ENCODE measurements at places on chromosomes 4 and X.
A peak's percentile ranks its signal among the peaks of the same experiment; 100 is the strongest.

- DNase-seq = no peak
Measured at GRCh38 chr4:146029147-146029546, 90.5 kb upstream of the ZNF827 start.

GRCh38 chrX:7972586-7972985 is 45.4 kb upstream of the PNPLA4 start:
- DNase-seq = no peak

DNA sequence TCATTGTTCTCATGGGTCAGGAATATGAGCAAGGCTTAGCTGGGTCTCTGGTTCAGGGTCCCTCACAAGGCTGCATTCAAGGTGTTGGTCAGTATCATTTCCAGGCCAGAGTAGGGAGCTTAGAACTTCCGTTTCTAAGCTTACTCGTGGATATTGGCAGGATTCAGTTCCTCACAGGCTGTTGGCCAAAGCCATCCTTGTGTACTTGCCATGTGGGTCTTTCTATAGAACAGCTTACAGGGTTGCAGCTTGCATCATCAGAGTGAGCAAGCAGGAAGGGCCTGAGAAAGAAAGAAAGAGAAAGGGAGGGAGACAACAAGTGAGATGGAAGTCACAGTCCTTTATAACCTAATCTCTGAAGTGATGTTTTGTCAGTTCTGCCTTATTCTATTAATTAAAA is 5.1 kb upstream of the LIMCH1 start:
- DNase-seq = no peak

DNA sequence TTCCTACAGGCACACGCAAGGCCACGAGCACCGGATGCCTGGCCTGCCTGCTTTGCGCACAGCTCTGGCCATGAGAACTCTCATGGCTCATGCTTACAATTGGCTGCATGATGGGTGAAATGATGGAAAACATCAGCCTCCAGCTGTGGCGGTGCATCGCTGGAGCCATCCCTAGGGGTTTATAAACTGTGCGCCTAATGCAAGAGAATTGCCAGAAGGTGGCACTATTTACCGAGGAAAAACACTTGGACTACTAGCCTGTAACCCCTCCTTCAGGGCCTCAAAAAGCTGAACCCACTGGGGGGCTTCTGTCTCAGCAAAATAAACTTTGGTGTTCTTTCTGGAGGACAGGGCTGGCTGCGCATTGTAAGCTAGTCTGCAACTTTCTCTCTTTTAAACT is 51.9 kb downstream of the PHKA2 start:
- no peak for DNase-seq

- DNase-seq = no peak
Measured at GRCh38 chr4:18621186-18621585, 599.6 kb upstream of the LCORL start.

DNA sequence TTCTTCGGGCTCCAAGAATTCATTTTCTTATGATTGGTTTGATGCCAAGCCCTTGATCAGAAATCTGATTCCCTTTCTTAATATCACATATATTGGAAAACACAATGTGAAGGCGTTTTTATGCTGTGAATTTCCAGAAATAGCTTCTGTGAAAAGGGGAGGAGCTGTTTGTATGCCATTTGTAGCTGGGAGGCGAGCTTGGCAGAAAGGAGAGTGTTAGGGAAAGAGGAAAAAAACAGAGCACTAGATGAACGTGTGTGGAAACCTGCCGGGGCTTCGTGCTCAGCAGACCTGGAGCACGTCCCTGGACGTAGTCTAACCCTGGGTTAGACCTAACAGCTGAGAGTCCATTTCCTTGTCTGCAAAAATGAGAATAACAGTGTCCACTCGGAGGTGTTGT is 3.4 kb downstream of the CLCN4 start:
- DNase-seq = no peak

DNA sequence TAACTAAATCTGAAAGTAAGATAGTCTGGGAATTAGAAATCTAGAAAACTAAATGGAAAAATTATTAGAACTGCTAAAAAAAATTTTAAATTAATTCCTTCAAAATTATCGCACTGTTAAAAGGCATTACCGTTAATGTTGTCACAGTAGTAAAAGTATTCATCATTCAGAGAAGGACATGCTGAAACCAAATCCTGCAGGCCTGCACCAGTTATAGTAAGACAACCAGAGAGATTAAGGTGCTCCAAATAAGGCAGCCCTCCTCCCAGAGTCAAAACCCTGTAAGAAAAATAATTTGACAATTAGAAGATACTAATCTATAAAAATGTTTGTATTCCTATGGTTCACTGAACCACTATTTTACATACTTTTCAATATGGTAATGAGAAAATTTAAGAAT is 43.0 kb downstream of the FBXL5 start:
- no peak for DNase-seq

- no peak for DNase-seq
Measured at GRCh38 chr4:155687380-155687982, 20.8 kb downstream of the GUCY1A1 start.

GRCh38 chr4:97404876-97405523 is 738.3 kb downstream of the STPG2 start:
- DNase-seq = no peak

- DNase-seq = no peak
Measured at GRCh38 chr4:62548108-62548524, 1348.0 kb downstream of the ADGRL3 start.

DNA sequence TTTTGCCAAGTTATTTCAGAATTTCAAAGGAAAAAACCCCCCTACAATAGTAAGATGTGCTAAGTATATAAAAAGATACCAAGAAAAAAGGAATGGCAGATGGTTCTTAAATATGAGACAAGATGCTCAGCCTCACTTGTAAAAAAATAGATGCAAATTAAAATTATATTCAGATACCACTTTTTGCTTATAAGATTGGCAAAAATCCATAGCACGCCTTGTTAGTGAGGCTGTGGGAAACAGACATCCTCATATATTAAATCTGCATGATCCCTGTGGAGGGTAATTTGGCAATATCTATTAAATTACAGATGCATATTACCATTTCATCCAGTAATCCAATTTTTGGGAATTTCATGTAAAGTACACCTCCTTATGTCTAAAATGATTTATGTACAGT is 62.5 kb upstream of the PDHA1 start:
- no peak for DNase-seq

GRCh38 chrX:69987691-69988090 is 62.0 kb downstream of the AWAT2 start:
- no peak for DNase-seq

- DNase-seq = no peak
Measured at GRCh38 chrX:40504801-40505605, 75.8 kb upstream of the ATP6AP2 start.

DNA sequence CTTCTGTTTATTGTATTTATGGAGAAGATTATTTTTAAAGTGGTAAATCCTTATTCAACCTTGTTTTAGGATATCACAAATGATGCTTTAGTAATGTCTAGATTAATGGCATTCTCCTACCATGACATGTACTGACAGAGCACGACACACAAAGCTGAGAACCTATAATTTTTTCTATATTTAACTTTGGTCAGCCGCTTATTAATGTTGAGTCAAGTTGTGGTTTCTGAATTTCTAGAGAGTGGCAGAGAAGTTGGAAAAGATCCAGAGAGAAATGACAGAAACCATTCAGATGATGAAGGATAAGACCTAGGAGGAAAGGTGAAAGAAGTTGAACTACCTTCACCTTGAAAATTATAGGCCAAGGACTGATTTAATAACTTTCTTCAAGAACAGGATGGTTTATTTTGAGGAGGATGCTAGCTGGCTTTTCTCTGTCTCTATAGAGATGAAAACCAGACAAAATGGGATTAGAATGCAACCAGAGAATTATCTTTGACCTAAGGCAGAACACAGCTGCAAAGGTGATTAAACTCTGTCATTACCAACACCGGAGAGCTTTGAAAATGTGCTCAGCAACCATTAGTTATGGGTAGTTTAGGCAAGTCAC is 62.6 kb upstream of the TSPAN5 start:
- no peak for DNase-seq

DNA sequence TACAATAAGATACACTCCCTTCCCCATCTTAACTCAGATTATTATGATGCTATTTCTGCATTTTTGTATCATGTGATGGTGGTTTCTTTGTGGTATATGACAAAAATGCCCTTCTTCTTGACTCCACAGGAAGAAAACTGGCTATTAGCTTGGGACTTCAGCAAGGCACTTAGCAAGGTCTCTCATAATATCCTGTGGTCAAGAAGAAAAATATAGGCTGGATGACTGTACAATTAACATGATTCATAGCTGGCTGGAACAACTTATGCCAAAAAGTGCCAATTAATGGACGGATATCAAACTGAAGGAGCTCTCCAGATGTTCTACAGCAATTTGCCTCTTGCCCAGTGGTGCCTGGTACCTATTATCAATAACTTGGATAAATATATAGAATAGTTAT is 2.3 kb upstream of the MID1IP1 start:
- no peak for DNase-seq

- no peak for DNase-seq
Measured at GRCh38 chr4:41156574-41156973, 57.8 kb downstream of the APBB2 start.

GRCh38 chr4:104616401-104616820 is 121.7 kb upstream of the CXXC4 start:
- DNase-seq = no peak

DNA sequence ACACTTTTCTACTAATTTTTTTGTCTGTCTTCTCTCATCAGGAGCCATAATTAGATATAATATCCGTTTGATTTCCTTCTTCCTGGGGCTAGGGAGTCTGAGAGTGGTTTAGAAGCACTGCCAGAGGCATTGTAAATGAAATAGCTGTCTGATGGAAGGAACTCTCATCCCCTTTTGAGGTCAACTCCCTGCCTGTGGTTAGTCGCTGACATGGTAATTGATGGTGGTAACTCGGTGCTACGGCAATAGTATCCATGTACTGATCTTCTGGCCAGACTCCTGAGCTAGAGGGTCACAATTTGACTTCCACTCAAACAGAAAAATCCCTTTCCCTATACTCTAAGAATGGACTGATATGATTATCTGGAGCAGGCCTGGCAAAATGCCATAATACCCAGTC is 108.1 kb upstream of the TRPC5 start:
- DNase-seq = no peak

GRCh38 chr4:40227284-40227683 is 30.5 kb downstream of the RHOH start:
- DNase-seq = peak; percentile 50

- DNase-seq = no peak
Measured at GRCh38 chr4:44446191-44446590, 2.4 kb downstream of the KCTD8 start.

- no peak for DNase-seq
Measured at GRCh38 chrX:46305431-46305830, 239.8 kb downstream of the ZNF674 start.

- no peak for DNase-seq
Measured at GRCh38 chr4:159871141-159871540, 768.3 kb downstream of the RAPGEF2 start.

GRCh38 chrX:44873415-44874276 is 658 bp downstream of the KDM6A start:
- DNase-seq = peak; percentile 77
